NCI-H510A (cell line): ENCODE measurements at places on chromosomes 6 and 20.
A peak's percentile ranks its signal among the peaks of the same experiment; 100 is the strongest.

DNA sequence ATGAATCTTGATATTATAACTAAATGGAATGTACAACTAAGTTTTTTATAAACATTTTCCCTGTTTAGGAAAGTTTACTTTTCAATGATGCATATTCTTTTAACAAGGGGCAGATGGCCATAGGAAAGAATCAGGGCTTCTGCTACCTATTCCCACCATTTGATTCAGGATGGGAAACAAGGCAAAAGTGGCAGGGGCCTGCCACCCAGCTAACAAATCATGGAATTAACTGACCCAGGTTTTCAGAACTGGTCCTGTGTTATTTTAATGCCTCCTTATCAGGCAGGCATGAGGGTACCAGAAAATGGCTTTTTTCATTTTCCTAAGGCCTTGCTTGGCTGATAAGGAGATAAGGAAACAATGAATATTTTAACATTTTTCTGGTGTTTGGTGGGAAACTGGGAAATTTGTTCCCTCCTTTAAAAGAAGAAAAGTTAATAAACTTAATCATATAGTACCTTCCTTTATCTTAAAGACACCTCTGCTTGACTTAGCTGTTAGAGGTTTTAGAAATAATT is 6.7 kb downstream of the POU3F2 start:
- DNase-seq: no peak

- DNase-seq: no peak
Observed at GRCh38 chr6:10595731-10596664, 74.8 kb downstream of the GCNT2 start.

- DNase-seq: no peak
Observed at GRCh38 chr6:147081076-147081609, 123.1 kb upstream of the STXBP5 start.

- DNase-seq: no peak
Observed at GRCh38 chr20:15496501-15497039, 1076.7 kb downstream of the KIF16B start.

DNA sequence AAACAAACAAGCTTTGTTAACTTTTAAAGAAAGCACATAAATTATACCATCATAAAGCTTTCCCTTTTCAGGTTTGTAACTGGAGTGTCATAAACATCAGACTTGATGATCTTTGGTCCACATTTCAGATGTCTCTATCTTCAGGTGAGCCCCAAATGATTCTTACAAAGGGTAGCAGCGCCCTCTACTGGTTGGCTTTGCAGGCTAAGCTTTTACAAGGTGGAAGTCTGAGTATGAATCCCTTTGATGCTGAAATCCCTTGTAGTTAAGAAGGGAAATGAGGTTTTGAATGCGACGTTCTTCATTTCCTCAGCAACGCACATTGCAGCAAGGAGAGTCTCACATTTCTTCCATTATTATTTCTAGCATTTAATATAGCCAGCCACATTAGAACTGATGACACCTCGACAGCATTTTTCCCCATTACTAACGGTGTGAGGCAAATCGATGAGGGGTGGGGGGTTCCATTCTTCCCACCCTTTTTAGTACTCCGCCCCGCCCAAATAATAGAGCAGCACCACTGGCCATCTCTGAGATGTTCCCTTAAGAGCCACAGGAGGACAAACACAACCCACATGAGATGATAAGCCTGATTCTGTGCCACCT is 126.3 kb upstream of the NT5E start:
- peak; percentile 30 for DNase-seq

DNA sequence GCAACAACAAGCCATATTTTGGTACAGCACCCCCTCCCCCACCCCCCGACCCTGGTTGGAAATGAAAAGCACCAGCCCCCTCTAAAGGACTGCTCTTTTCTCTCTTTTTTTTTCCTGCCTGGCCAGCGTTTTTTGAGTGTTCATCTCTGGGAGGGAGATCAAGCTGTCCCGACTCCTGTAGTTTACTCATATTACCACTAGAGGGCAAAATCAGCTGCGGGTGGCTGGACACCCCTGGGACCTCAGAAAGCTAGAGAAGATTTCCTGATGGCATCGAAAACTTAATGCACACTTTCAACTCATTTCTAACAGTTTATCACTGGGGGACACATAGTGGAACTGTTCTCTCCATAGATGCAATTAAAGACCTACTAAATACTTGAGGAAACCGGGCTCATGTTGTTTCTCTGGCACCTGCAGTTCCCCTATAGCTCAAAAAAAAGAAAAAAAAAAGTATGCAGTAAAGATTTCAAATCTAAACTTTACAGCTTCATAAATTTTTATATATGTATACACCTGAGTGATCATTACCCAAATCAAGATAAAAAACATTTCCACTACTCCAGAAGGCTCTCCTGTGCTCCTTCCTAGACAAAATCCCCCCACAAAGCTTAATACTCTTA is 24.4 kb downstream of the CNBD2 start:
- peak; percentile 3 for DNase-seq

- no peak for DNase-seq
Observed at GRCh38 chr20:19677336-19677735, 80.7 kb upstream of the RIN2 start.

DNA sequence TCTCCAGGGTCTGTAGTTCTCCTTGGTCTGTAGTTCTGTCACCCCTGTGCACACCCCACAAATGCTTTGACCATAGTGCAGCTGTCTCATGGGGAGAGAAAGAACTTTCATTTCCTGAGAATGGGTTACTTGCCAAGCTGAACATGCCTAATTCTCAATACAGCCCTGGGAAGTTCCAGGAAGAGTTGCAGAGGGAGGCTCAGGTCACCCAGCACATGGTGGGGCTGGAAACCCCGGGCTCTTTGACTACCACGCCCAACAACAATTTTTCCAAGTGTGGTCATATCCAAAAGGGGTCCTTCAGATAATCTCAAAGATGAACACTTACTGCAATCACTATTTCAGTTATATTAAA is 2.2 kb upstream of the PTPRA start:
- no peak for DNase-seq

DNA sequence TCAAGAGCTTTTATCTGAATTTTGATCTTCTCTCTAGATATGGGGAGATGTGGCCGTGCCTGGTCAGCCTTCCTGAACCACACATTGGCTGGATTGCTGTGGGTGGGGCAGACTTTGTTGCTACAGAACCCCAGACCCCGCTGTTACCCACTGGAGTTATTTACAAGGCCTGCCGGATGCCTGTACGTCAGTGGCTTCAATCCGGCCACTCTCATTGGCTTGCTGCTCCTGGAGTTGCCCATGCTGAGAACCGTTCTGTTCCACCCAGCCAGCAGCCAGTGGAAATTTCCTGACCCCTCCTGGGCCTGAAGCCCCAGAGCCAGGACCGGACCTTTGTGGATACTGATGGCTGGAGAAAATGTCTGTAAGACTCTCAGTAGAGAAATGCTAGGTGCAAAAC is 101.9 kb downstream of the TFAP2C start:
- DNase-seq: no peak

DNA sequence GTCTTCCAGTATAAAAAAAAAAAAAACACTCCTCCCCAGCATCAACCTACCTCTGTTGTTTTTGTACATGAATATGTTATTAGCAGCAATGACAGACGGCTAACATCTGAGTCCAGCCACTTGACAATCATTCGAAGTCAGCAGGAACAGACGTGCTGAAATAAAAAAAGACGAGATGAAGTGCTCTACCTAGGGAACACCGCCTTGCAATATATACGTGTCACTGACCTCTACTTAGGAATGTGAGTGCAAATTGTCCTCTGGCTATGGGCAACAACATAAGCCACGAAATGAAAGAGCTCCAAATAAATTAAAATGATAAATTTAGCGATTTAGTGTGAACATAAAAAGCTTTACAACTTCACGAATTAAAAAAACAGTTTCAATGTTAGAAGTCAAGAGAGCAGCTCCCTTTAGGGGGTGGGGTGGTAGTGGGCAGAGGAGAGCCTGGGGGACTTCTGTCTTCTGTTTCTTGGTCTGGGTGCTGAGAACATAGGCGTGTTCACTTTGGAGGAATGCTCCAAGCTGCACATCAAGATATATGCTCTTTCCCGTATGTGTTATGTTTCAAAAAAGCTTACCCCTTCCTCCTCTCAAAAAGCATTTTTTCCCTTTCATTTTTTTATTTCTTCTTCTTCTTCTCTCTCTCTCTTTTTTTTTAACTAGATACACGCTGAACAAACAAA is 23.3 kb downstream of the EDN1 start:
- DNase-seq: no peak

GRCh38 chr6:45728674-45729073 is 287.0 kb downstream of the CLIC5 start:
- no peak for DNase-seq

- no peak for DNase-seq
Observed at GRCh38 chr6:10310330-10310653, 104.6 kb downstream of the TFAP2A start.

DNA sequence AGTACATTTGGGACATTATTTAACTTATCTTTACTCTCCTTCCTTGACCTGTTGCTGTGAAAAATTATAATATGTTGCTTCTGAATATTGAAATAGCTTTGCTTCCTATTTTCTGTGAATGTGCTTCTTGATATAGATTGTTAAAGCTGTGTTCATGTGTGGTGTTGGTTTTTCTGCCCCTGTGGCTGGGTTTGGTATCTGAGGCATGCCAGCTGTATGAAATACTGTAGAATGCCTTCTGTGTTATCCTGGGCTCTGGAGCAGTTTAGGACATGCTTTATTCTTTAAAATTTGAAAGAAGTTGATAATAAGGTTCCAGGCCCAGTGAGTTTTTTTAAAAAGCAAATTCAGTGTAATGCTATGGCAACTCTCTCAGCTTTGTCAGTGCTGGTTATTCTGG is 71.7 kb downstream of the HIVEP1 start:
- DNase-seq: no peak

GRCh38 chr6:158333094-158333493 is 20.8 kb downstream of the TULP4 start:
- DNase-seq: no peak

GRCh38 chr6:36929152-36929551 is 25.4 kb upstream of the PI16 start:
- no peak for DNase-seq

GRCh38 chr20:54268941-54269340 is 61.1 kb downstream of the PFDN4 start:
- no peak for DNase-seq

DNA sequence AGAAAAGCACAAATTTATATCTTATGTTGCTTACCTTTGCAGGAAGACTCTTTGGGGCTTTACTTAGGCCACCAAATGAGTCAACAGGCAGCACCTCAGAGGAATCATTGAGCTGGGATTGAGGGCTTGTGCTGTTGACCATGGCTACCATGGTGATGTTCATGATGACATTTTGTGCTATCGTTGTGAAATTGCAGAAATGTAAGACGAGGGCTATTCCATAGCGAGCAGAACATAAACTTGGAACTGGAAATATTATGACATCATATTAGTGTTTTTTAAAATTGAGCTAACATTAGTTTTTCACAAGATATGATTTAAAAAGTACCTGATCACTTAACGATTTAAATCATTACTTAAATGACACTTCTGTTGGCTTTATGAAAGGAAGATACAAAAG is 11.8 kb downstream of the SLC17A3 start:
- no peak for DNase-seq

DNA sequence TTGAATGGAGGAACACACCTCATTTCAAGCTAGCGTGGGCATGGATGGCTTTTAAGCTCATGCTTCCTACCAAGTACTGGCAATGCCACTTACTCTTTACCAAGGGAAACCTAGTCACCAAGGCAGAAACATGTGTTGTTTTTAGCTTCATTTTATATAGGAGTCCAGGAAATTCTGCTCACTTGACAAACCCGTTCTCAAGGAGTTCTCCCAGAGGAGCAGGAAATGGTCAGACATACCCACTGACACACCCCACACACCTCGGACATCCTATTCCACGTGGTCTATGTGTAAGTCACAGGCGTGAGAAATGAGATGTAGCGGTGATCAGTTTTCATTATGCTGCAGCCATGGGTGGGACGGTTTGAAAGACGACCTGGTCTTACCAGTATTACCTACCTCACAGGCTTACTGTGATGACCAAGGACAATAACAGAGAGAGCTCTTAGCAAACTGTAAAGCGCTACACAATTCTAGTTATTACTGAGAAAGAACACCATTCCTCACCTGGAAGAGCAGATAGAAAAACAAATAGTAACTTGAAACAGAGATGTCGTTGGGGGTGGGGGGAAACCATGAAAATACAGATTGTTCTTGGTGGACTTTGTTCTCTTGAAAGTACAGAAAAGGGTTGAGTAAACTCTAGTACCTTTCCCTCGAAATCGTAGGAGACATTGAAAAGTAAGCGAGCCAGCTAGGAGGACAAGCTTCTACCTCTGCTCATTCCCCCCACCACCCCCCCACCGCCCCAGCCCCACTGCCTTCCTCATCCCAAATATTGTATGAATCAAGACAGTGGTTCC is 1.7 kb downstream of the CNKSR3 start:
- DNase-seq: no peak

DNA sequence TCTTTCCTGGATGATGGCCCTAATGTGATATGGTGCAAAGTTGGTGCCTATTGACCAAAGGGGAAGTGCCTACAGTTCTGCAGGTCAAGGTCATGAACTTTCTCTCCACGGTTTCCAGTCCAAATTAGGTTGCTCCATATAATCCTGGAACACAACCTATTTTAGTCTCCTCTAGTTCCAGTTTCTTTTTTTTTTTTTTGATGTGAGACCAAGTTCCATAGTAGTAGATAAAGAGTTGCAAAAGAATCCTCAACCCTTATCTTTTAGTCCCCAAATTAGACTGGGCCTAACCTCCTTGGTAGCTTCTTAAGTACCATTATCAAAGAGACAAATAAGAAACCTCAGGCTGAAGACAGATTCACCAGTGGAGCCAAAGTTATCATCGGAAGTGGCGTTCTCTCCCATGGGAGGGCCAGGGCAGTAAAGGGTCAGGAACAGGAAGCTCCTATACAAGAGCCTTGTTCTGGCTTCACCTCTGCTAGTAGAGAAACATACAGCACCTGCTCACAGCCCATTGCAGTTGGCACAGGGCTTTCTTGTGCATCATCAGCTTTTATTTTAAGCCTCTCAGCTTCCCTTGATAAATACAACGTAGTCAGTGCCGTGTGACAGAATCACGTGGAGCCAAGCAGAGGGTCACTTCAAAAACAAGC is 132.2 kb upstream of the RREB1 start:
- peak; percentile 16 for DNase-seq

GRCh38 chr6:93416571-93417420 is 2.6 kb downstream of the EPHA7 start:
- DNase-seq: peak; percentile 77

- DNase-seq: no peak
Observed at GRCh38 chr6:7818257-7819214, 92.1 kb downstream of the TXNDC5 start.

- no peak for DNase-seq
Observed at GRCh38 chr6:43231053-43231452, 1.8 kb upstream of the DNPH1 start.
